ENCODE measurements at places on chromosomes 7 and 10.

DNA sequence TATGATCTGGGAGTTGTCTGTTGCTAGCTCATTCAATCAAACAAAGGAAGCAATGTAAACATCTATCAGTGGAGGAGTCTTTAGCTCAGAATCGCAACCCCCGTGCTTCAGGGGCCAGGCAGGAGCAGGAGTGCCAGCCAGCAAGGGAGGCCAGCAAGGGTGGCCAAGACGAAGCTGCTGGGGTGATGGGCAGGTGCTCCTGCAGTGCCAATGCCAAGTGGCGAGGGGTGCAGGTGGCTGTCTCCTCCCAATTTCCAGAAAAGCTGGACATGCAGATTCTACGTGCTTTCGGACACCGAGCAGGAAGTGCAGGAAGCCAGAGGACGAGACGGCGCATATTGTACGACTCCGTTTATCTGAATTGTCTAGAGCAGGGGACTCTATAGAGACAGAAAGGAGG lies 48.1 kb upstream of the EBF3 start:
- DNase-seq = no peak

DNA sequence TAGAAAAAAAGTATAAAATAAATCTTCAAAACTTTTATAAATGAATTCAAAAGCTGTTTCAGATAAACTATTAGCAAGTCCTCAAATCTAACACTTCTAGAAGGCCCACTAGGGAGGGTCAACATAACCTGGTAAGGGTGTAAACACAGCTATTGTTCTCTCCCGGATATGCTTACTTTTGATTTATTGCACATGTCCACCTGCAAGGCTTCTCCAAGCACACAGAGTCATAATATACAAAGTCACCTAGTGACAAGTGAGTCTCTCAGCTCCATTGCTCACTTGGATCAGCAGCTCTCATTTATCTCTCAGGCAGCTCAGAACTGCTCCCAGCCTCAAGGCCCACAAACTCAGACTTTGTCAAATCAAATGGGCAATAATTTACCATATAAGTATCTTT lies 44.0 kb upstream of the COL1A2 start:
- no peak for DNase-seq

- no peak for DNase-seq
Measured at GRCh38 chr7:46107610-46108217, 186.6 kb upstream of the IGFBP3 start.

DNA sequence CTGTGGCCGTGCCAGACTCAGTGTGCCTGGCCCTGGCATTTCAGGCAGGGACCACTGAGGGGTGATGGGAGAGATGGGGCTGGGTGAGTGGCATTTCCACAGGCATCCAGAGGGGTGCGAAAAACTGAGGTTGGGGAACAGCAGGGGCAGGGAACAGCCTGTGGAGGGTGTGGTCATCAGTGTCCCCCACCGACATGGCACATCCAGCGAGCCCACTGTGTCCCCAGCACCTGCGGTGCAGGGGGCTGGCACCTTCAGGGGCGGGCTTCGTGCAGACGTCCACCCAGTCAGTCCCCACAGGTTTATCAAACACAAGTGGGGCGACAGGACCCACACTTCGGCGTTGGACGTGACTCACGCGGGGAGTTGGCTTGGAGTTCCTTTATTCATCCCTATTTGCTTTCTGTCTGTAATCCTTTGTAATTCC lies 14.8 kb downstream of the CUX1 start:
- no peak for DNase-seq

- no peak for DNase-seq
Measured at GRCh38 chr10:49651039-49651835, 28.2 kb upstream of the C10orf53 start.

DNA sequence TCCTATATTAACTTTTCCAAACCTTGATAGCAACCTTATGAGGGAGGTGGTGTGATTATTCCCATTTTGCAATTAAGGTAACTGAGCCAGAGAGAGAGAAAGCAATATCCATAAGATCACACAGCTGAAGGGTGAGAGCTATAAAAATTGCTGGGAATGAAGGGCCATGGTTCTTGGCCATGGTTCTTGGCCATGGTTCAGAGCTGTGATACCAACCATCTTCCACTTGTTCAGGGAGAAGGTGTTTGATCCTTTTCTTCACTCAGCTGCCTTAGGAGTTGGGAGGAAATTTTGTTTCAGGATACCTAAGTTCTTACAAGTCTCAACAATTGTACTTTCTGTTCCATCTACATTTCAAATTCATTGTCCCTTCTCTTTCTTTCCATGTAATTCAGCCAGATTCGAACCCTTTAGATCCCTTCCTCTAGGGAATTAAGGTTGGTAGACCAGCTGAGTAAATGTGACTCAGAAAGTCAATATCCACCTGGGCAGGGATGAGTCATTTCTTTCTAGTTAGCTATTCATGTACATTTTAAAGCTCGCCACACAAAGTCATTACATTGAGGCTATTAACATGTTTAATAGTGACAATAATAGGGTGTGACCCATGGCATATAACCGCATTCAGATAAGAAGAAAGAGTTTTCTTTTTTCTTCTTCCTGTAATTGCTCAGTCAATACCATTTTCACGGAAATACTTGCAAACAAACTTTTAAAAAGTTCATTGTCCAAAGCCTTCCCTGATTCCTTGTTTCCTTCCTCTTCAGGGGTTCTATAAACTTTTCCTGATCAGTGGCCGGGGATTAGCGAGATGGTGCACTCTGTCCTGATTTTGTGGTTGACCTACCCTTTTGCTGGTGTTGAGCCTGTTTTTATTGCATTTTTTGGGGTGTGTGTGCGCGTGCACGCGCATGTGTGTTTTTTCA lies 143.4 kb downstream of the TCF7L2 start:
- no peak for DNase-seq
